A549 treated with GW870086 at 1 μM for 4 hours (cell line): ENCODE measurements at places on chromosomes 6 and 20. TPM values are rescaled to one million over a fixed set of nuclear protein-coding genes. Genes with fewer than 3 reads are reported as not detected.

GZF1 gene
- 8.7 to 12.0 TPM (median 9.8 TPM) in 5 replicates for total RNA-seq

MYB gene
- 0.50 to 1.2 TPM (median 0.83 TPM) in 5 replicates for total RNA-seq

IL17A gene
- not detected in 5 replicates for total RNA-seq

WTAP gene
- 59.1 to 73.0 TPM (median 67.8 TPM) in 5 replicates for total RNA-seq

TBX18 gene
- total RNA-seq: 11.3 to 21.0 TPM (median 18.6 TPM) in 5 replicates

LY6G6F gene
- not detected in 5 replicates for total RNA-seq

PDYN gene
- not detected in 5 replicates for total RNA-seq

SULF2 gene
- total RNA-seq: 20.4 to 26.3 TPM (median 22.8 TPM) in 5 replicates

RAB32 gene
- total RNA-seq: 37.5 to 44.7 TPM (median 42.7 TPM) in 5 replicates

NTSR1 gene
- 0.06 to 0.27 TPM (median 0.07 TPM) in 5 replicates for total RNA-seq

OGFRL1 gene
- 4.1 to 7.0 TPM (median 6.1 TPM) in 5 replicates for total RNA-seq
